GM13977 (cell line): ENCODE measurements at places on chromosomes 12 and 14.

GRCh38 chr12:80813820-80814219, 97.1 kb downstream of the MYF5 start:
- no peak for DNase-seq

- DNase-seq = no peak
These were observed 5.1 kb upstream of the LTBP2 start for GRCh38 chr14:74616996-74617700.

DNA sequence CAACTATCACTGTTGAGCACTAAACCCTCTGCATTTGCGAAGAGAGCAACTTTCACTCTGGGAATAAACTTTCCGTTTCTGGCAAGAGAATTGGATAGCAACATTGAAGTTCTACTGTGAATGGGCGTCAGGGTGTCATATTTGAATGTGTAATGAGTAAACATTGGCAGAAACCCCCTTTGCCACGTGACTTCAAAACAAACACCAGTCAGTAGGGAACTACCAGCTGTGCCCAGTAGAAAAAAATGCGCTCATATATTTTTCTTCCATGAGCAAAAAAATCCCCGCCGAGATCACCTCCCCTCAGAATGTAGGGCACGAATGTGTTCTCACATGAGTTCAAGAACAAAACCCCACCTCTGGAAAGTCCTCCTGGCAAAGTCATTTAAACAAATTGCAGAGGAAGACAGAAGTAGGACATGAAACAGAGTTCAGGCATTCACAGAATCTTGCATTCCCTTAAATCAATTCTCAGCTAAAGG, 80.6 kb downstream of the BTG1 start:
- no peak for DNase-seq

DNA sequence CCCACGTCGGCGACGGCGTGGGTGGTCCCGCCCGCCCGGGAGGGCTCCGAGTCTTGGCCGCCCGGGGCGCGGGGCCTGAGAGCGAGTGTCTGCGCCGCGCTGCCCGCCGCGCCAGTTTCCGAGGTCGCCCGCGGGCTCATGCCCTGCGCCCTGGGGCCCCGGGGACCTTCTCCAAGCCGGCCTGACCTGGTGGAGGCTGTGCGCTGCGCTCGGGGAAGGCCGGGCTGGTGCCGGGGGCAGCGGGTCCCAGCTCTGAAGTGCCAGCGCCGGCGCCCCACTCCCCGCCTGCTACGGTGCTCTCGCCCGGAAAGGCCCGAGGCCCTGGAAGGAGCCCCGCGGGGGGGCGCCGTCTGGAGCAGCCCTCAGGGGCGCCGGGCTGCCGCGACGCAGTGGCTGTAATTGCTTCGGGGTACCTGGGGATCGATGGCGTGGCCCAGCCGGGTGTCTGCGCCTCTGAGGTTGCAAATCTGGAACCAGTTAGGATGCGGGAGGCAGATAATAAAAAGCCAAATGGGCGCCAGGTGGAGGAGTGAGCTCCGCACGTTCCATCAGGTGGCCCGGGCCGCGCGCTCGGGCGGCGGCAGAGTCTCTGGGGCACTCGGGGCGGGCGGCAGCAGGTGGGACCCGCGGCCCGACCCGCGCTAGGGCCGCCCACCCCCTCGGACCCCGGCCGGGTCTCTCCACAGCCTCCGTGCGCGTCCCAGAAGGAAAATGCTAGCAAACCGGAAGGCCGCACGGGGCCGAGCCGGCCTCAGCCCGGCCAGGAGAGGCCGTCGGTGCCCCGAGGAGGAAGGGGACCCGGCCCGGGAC, 102.3 kb upstream of the DIO3 start:
- no peak for DNase-seq

DNA sequence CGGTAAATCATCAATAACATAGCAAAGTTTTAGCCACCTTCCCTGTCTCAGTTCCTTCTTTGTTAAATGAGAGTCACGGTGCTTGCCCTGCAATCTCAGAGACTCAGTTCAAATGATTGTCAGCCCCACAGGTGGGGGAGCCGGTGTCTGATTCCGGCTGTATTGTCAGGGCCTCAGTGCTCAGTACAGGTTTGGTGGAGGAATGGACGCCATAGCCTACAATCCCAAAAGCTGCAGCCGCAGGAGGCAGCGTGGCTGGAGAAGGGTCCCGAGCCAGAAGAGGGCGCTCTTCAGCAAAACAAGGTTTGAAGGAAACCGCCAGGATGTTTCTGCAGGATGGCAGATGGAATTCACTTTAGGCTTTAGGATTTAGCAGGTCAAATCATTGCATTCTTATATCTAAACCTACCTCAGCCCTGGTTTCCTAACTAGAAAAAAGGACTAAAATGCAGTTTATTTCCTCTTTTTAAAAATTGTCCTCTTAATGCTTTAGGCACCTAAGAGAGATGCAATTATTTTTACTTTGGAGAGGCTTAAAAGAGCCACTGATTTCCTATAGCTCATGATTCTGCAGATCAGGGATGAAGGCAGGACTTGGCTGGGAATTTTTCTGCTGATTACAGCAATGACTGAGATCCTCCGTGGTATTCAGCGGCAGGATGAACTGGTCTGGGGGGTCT, 29.2 kb downstream of the FOS start:
- DNase-seq = peak; percentile 56

- DNase-seq = no peak
These were observed 6.6 kb downstream of the FGF6 start for GRCh38 chr12:4438834-4439596.

DNA sequence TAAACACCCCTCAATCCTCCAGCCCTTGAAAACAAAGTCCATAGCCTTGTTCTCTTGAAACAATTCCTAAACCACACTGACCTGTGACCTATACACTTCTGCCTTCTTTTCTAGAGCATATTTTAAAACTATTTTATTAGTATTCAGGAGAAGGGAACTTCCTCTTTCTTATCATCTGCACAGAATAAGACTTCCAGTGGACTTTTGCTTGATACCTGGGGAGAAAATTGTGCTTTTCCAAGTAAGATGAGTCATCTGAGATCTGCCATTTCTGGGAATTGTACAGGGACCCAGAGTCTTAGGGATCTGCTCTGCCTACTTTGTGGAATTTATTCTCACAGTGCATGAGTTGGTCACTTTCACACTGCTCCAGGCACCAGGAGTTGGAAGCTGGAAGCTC, 10.5 kb upstream of the WNT5B start:
- DNase-seq = no peak

- peak; percentile 79 for DNase-seq
These were observed 400 bp downstream of the CHST11 start for GRCh38 chr12:104456950-104457745.

GRCh38 chr12:54865683-54866324, 11.5 kb downstream of the MUCL1 start:
- DNase-seq = no peak

DNA sequence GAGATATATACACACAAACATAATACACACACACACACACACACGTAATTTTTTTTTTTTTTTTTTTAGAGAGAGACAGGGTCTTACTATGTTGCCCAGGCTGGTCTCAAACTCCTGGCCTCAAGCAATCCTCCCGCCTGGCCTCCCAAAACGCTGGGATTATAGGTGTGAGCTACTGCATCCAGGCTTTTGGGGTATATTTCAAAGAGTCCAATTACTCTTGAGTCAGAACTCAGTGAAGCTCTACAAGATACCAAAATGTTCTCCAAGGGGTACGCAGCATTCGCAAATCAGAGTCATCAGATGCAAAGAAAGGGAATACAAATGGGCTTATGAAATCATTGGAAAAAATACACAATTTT, 54.0 kb downstream of the PHLDA1 start:
- DNase-seq = no peak
